Hematopoietic multipotent progenitor cell treated with erythropoietin and hydrocortisone succinate and interleukin-3 and kit ligand, for 17 days (in vitro differentiated cells): ENCODE measurements at places on chromosomes 1 and 21.
A peak's percentile ranks its signal among the peaks of the same experiment; 100 is the strongest.

- no peak for DNase-seq
These were observed 35.7 kb downstream of the SERBP1 start for GRCh38 chr1:67394548-67394947.

DNA sequence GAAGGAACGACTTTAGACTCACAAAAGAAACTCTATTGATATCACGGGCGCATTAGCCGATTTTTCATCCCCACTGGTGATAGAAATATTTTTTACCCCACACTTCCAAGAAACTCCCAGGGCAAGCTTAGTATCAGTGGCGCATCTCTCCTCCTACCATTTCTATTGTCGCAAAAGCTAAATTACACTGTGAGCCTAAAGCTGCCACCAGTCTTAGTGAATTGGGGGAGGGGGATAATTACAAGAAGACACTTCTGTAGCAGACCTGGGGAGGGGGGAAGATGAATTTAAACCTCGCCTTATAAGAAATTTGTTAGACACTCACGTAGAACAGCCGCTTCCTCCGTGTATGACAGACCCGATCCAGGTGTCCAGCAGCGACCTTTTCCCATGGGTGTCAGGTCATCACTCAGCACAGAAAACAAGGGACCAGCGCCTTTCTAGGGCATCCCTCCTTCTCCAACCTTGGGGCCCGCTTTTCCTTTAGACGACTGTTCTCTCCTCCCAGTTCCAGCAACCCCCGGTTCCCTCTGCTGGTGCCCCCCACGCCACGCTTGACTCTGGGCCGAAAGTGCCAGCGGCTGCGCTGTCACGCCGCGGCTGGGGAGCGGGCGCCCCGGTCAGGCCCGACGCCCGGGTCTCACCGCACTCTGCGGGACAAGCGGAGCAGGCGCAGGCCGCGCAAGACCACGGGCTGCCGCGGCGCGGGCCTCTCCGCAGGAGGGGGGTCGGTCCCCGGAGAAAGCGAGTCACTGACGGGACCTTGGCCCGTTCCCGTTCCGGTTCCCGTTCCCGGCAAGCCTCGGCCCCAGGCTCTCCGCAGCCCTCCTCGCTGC lies 821 bp downstream of the PHC2 start:
- DNase-seq: no peak

- peak; percentile 74 for DNase-seq
These were observed 15.5 kb upstream of the SARS1 start for GRCh38 chr1:109198043-109198695.

- DNase-seq: no peak
These were observed 4.4 kb downstream of the JMJD4 start for GRCh38 chr1:227730630-227731151.

- no peak for DNase-seq
These were observed 22.3 kb downstream of the CDC42 start for GRCh38 chr1:22074803-22075202.

GRCh38 chr1:27102707-27103468 lies 52.0 kb downstream of the SLC9A1 start:
- DNase-seq: peak; percentile 74

- peak; percentile 46 for DNase-seq
These were observed 22.8 kb downstream of the CR1 start for GRCh38 chr1:207518608-207519236.

DNA sequence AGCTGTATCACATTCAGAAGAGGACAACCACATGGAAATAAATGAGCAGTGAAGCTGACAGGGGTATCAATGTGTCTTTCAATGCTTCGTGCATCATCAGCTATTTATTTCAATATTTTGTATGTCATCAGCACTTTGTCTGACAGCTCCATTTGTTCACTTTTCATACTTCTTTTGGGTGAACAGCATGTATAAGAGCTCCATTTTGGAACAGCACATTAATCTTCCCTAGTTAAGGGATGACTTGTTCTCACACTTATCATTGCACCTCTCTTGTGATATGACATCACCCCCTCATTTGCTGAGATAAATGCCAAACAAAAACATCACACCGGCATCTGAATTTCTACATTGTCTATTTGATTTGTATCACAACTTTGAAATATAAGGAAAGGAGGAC lies 190.6 kb upstream of the SAMSN1 start:
- DNase-seq: no peak

- DNase-seq: no peak
These were observed 49.7 kb downstream of the SIPA1L2 start for GRCh38 chr1:232579958-232580941.

DNA sequence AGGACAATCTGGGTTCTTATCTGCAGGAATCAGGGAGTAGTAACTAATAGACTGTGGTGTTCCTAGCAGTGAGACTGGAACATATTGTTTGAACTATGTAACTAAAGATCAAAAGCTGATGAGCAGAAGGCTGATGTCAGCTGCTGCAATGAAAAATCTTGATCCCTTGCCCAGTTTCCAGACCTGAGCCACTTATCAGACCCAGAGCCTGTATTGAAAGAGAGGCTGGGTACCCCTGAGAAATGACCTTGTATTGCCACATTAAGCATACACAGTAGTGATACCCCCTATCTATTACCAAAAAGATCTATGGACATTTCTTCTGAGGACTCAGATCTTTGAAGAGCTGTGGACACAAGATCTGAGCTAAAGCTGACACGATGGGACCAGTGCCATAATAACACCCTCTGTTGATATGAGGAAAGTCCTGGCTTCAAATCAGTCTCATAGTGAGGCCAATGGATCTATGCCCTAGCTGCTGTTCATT lies 178.0 kb upstream of the GALNT2 start:
- no peak for DNase-seq
